Suppressor macrophage (primary cell): ENCODE measurements at places on chromosomes 12 and 14.
A peak's percentile ranks its signal among the peaks of the same experiment; 100 is the strongest.

DNA sequence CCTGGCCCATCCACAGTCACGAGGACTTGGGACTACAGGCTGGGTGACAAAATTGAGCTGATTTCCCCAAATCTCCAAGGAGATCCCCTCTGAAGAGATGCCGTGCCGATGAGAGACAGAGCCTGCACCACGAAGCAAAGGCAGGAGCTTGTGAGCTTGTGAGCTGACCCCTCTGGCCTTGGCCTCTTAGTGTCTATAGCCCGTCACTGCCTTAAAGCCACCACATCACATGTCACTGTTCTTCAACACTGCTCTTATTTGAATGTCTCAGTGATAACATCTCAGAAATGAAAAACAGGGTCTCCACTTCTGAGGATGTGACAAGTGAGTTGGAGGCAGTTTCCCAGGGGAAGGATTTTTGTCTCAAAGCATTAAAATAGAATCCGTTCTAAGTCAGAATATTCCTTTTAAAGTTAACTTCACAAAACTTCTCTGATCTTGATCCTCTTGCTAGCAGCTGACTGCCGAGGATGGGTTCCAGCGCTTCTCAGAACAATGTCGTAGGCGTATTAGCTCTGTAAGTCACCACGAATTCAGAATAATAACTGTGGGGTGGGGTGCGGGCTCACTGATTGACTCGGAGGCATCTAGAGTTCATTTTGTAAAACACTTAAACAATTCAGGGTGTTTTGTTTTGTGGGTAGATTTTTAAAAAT is 37.5 kb downstream of the CHST11 start:
- DNase-seq, result no peak

- DNase-seq, result no peak
These were observed 1.2 kb downstream of the CNOT2 start for GRCh38 chr12:70244409-70244808.

GRCh38 chr14:36666416-36667206 is 5.0 kb downstream of the PAX9 start:
- DNase-seq, result no peak

- no peak for DNase-seq
These were observed 41.2 kb upstream of the PLEKHD1 start for GRCh38 chr14:69443296-69443805.

DNA sequence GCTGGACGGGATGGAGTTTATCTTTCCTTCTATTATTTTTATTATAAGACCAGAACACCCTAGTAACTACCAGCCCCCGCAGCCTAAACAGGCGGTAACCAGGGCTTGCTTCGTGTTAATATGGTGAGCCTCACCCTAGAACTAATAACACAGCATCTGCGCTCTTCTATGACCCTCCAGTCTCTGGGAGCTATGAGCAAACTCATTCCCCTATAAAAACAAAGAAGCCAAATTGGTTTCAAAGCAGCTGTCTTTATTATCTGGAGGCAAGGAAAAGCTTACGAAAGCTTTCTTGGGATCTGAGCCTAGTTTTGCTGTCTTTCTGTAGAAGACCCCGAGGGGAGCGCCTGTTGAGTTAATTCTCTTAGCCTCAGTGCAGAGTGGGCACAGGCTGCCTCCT is 85.0 kb downstream of the TBX5 start:
- no peak for DNase-seq

- no peak for DNase-seq
These were observed 17.4 kb upstream of the SALL2 start for GRCh38 chr14:21543521-21543960.

DNA sequence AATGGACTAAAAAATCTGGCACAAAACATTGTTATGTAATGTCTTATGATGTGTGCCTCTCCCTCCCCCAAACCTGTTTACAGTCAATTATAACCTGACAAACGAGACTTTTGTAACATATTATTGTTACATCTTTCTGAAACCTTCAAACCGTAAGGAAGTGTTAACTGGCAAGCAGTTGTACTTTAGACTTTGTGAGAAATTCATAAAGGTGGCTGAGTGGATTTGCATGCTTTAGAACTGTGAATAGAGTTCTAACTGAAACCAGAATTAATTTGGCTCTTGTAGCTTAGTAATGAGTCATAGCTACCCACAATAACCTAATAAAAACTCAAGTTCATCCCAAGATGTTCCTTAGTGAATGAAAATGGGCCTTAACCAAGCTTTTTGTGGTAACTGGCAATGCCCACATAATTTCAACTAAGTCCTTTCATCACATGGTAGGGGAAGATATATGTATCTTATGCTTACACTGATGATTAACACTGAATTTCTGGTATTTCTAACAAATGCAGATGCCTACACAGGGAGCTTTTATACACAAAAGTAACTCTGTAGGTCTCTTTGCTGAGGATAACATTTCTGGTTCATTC is 29.7 kb downstream of the RAD9B start:
- DNase-seq, result no peak

- DNase-seq, result no peak
These were observed 23.3 kb upstream of the MYF6 start for GRCh38 chr12:80684077-80684495.

GRCh38 chr14:62946221-62946620 is 99.0 kb downstream of the KCNH5 start:
- no peak for DNase-seq

DNA sequence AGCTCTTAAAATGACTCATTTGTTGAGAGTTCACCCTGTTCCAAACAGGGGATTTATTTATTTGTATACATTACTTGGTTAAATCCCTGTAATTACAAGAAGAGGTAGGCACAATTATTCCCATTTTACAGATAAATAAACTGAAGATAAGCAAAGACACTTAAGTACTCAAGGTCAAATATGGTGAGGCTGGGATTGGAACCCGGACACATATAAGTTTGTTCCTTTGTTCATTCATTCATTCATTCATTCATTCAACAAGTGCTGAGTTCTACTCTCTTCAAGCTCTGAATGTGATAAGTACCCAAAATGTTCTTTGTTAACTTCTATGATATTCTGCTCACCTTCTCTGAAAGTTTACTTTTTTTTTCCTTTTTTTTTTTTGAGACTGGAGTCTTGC is 2.4 kb upstream of the TRIM9 start:
- DNase-seq, result no peak

DNA sequence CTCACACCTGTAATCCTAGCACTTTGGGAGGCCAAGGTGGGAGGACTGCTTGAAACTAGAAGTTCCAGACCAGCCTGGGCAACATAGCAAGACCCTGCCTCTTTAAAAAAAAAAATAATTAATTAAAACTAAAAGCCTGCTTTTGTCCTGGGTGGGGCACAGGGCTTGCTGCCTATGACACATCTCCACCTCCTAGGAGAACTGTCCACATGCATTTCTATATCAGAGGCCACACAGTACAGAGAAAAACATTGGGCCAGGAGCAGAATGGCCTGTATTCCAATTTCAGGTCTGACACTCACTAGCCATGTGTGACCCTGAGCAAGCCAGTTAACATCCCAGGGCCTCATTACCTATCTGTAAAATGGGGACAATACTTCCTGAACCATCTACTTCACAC is 31.9 kb downstream of the CCDC88C start:
- DNase-seq, result no peak

GRCh38 chr12:57616383-57617101 is 5.3 kb downstream of the ARHGEF25 start:
- no peak for DNase-seq

DNA sequence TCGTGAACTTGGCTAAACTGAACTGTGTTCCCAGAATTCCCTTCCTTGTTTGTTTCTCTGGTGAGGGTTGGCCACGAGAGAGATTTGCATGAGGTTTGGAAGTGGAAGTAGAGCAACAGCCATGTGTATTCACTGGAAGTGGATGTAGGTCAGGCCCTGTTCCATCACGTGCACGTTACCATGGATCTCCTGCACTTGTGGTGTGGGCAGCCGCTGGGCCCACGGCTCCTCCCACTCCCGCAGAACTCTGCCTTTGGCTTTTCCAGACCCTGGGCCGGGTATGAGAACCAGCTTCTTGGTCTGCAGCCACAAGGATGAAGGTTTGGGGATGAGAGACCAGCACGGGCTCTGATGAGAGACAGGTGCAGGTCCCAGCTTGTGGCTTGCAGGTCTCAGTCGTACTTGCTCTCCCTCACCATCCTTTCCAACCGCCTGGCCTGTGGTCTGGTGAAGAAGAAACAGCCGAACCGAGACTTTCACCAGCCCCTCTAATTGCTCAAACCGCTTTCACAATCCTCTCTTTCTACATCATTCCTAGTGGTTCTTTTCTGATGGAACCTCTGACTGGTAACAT is 94.9 kb downstream of the DUSP16 start:
- DNase-seq, result peak; percentile 13

- DNase-seq, result no peak
These were observed 46.4 kb upstream of the CHST11 start for GRCh38 chr12:104410326-104410725.

DNA sequence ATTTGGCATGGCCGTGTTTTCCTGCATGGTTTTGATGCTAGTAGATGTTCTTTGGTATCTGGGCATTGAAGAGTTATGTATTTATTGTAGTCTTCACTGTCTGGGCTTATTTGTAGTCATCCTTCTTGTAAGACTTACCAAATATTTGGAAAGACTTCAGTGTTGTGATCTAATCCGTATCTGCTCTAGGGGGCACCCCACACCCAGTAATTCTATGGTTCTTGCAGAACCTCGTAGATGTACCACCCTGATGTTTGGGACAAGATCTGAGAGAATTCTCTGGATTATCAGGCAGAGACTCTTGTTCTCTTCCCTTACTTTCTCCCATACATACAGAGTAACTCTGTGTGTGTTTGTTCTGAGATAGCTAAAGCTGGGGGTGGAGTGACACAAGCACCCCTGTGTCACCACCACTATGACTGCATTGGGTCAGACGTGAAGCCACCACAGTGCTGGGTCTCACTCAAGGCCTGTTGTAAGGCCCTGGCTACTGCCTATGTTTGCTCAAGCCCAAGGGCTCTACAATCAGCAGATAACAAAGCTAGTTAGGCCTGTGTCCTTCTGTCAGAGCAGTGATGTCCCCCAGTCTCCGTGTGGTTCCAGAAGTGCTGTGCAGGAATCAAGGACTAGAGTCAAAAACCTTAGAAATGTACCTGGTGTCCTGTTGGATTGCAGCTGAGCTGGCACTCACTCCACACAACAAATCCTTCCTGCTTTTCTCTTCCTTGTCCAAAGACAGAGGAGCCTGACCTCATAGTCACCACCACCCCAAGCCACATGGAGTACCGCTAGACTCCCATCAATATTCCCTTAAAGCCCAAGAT is 9.6 kb downstream of the RDH16 start:
- no peak for DNase-seq

- DNase-seq, result no peak
These were observed 373.0 kb downstream of the ALG10 start for GRCh38 chr12:34395056-34396005.

DNA sequence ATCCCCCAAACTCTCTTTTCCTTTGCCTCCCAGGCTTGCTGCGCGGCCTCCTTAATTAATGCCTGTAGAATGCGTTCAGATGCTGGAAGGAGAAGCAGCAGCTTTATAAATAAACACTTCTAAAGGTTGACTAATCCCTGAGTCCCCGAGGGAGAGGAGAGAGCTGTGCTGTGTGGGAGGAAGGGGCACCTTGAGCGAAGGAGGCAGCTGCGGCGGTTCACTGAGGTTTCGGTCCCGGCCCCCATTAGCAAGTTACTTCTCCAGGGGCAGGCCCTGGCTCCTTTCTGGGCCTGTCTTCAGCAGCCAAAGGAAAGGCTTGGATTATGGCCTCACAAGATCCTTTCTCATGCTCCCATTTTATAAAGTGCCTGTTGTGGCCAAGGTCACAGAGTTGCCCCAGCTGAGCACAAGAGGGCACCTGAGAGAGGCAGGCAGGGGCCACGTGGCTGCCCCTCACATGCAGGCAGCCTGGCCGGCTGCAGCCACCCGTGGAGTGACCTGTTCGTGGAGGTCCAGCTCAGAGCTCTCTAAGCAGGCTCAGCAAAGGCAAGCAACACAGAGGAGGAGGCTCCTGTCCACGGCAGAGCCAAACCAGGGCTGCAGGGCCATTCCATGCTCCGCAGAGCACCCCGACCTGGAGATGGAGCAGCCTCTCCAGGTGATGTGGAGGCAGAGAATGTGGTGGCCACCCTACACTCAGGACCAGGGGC is 15.0 kb upstream of the CACNA2D4 start:
- DNase-seq, result no peak

DNA sequence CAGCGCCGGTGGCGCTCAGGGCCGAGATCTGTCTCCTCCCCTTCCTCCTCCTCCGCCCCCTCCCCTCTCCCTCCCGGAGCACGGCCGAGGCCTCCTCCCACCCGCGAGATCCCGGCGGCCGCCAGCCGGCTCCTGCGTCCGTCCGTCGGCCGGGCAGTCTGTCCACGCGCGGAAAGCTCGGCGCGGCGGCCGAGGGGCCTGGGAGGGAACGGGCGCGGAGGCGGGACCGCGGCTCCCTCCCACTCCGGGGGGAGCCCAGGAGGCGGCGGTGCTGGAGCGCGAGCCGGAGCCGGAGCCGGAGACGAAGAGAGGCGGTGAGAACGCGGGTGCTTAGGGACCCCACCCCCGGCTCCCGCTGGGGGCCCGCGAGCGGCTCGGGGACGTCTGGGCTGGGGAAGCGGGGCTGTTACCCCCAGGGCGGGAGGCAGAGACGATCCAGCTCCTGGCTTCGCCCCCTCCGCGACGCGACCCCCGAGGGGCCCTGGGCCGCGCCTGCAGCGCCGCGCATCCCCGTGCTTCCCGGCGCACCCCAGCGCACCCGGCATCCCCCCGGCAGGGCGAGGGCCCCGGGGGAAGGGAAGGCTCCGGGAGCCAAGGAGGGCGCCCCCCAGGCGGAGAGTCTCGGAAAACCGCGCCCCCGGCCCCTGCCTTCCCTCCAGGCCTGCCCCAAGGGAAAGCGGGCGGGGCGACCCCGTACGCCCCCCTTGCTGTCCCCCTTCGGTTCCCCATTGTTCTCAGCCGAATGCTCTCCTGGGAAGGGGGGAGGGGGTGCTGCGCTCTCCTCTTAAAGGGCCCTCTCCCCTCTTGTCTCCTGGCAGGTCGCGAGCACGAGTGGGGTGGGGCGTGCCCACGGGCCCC is at the start of gene DTX1:
DTX1 (plus strand) TSS at position 100 of the 858 bp plus-strand sequence. CDS start 1,463 bp downstream, outside the sequence.
- DNase-seq, result peak; percentile 24

GRCh38 chr14:96627811-96628775 is 125.9 kb downstream of the PAPOLA start:
- DNase-seq, result no peak
